B cell (primary cell): ENCODE measurements at places on chromosomes 2 and 18.

GRCh38 chr2:225737556-225737955 lies 338.0 kb downstream of the NYAP2 start:
- no peak for DNase-seq

DNA sequence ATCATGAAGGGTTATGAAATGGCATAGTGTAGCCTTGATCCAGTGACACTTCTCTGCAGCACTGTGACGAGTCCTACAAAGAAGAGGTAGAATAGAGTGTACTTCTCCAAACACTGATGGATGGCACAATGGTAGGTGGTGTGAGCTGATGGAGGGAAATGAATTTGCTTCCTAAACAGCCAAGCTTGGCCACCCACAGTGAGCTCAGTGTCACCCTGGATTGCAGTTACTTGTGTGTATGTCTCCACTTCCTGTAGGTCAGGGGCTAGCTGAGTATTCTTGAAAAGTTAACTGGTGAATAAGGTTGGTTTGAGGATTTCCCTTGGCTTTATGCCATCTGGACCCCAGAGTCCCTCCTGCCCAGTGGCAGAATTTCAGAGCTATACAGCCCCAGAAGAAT lies 75.9 kb downstream of the VSNL1 start:
- no peak for DNase-seq

GRCh38 chr2:169090133-169090820 lies 20.9 kb downstream of the DHRS9 start:
- no peak for DNase-seq

- DNase-seq = no peak
Observed at GRCh38 chr2:41962922-41963622, 84.7 kb upstream of the PKDCC start.

GRCh38 chr2:8433390-8433789 lies 248.5 kb upstream of the ID2 start:
- DNase-seq = no peak

DNA sequence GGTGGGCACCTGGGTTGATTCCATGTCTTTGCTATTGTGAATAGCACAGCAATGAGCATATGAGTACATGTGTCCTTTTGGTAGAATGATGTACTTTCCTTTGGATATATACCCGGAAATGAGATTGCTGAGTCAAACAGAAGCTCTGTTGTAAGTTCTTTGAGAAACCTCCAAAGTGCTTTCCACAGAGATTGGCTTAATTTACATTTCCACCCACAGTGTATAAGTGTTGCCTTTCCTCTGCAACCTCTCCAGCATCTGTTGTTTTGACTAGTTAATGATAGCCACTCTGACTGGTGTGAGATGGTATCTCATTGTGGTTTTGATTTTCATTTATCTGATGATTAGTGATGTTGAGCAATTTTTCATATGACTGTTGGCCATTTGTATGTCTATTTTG lies 194.8 kb downstream of the ZNF804A start:
- DNase-seq = no peak

DNA sequence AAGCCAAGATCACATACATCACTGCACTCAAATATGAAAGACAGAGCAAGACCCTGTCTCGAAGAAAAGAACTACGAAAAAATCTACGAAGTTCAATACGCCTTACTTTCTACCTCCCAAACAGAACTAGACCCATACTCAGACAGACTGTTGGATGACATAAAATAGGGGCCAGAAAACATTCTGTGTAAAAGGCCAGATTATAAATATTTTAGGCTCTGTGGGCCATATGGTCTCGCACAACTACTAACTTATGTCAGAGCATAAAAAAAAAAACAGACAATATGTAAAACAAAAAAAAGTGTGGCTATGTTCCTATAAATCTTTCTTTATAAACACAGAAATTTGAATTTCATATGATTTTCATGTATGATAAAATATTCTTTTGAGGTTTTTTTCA lies 40.8 kb downstream of the NBAS start:
- DNase-seq = no peak

DNA sequence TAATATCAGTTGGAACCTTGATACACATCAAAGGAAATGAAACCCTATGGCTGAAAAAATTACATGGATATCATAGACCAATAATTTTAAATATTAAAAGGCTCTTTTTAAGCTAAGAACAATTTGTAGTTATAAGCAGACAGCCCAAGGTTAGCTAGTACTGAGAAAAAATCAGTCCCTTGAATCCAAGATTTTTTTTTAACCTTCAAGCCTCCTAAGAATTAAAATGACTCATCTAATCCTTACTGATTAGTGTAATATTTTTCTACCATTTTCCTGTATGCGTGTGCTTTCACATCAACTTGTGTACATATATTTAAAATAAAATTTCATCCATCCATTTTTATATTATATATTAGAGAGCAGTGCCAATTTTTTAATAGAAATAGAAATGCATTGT lies 1004.9 kb upstream of the ZEB2 start:
- no peak for DNase-seq

DNA sequence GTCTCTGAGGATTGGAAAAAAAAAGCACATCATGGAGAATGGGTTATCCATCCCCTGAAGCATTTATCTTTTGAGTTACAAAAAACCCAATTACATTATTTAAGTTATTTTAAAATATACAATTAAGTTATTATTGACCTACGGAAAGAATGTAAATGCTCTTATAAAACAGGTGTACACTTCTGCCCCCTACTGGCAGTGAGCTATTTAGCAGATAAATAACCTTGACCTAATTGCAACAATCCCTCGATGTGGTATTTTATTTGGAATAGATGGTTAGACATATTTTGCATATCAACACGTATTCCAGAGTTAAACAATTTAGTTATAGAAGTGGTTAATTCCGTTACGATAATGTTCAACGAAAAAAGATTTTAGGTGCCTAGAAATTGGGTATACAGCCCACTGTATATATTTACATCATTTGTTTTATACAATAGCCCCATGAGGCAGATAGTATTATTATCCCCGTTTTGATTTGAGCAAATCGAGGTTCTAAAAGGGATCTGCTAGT lies 9.1 kb upstream of the DAW1 start:
- peak; percentile 42 for DNase-seq

- DNase-seq = no peak
Observed at GRCh38 chr2:241857041-241857541, 1.6 kb downstream of the PDCD1 start.

GRCh38 chr2:177667626-177668025 lies 275.1 kb downstream of the AGPS start:
- no peak for DNase-seq

DNA sequence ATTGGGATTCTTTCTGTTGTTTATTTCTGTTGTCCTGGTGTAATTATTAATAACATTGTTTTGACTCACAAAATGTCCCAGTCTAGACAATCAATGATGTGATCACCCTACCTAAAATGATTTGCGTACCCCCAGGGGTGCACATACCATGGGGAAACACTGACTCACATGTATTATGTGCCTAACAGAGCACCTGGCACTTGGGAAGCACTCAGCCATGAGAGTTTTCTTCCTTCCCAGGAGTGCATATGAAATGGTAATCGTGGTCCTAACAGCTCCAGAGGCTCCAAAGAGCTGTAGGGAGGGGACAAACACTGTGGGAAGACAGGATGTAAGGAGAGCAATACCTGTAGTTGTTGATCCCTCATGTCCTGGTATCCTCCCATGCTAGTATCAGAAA lies 187.8 kb upstream of the ERBB4 start:
- DNase-seq = no peak

GRCh38 chr2:76930056-76930744 lies 592.0 kb downstream of the LRRTM4 start:
- no peak for DNase-seq

DNA sequence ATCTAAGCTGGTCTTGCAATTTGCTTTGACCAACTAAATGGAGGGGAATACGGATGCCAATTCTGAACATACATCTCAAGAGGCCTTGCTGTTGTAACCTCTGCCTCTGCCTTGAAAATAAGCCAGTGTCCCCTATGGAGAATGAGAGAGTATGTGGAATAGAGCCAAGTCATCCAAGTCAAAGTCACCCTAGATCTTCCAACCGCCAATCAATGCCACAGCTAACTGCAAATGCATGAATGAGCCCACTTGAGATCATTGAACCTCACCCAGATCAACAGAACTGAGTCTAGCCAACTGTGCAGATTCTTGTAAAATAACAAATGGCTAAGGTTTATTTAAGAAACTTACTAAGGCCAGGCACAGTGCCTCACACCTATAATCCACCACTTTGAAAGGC lies 139.8 kb upstream of the TANK start:
- no peak for DNase-seq

DNA sequence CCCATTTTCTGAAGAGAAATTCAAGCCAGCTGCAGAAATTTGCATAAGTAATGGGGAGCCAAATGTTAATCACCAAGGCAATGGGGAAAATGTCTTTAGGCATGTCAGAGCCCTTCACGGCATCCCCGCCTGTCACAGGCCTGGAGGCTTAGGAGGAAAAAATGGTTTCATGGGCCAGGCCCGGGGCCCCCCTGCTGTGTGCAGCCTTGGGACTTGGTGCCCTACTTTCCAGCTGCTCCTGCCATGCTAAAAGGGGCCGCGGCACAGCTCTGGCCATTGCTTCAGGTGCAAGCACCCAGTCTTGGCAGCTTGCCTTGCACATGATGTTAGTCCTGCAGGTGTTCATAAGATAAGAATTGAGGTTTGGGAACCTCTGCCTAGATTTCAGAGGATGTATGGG lies 1235.7 kb downstream of the DPP10 start:
- DNase-seq = no peak

- DNase-seq = no peak
Observed at GRCh38 chr2:85713836-85714235, 19.7 kb downstream of the GNLY start.

GRCh38 chr2:208392300-208392699 lies 14.3 kb upstream of the PTH2R start:
- no peak for DNase-seq

DNA sequence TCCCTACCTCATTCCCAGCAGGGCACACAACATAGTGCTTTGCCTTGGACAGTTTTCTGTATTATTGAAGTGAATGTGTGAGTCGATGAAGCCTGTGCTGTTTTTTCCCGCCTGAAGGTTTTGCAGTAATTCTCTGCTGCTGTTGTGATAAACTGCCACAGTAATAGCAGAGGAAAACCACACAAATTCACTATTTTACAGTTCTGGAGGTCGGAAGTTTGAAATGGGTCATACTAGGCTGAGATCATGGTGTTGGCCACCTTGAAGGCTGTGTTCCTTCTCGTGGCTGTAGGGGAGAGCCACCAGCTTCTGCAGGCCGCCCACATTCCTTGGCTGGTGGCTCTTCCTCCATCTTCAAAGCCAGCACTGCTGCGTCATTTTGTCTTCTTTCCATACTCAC lies 678 bp upstream of the SLC16A14 start:
- DNase-seq = no peak

DNA sequence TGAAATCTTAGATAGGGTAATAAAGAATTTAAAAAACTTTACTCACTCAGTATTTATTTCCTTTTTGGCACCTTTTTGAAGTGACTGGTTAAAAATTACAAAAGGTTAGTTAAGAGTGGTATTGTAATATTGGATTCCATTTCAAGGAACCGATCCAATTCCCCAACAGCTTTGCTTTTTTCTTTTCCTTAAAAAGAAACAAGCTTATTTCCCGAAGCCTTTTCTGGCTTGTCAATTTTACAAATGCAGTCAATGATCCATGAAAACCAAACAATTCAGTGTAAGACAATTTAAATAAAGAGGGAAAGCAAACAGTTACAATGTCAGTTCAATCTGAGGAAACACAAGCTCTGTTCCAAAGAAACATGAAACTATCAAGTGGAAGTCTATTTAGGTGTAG lies 200.2 kb downstream of the RIT2 start:
- DNase-seq = no peak

- no peak for DNase-seq
Observed at GRCh38 chr2:105517814-105518705, 119.2 kb upstream of the FHL2 start.

- DNase-seq = no peak
Observed at GRCh38 chr2:145221032-145221431, 701.1 kb upstream of the ZEB2 start.

GRCh38 chr18:76660571-76661192 lies 161.7 kb upstream of the ZNF236 start:
- no peak for DNase-seq

DNA sequence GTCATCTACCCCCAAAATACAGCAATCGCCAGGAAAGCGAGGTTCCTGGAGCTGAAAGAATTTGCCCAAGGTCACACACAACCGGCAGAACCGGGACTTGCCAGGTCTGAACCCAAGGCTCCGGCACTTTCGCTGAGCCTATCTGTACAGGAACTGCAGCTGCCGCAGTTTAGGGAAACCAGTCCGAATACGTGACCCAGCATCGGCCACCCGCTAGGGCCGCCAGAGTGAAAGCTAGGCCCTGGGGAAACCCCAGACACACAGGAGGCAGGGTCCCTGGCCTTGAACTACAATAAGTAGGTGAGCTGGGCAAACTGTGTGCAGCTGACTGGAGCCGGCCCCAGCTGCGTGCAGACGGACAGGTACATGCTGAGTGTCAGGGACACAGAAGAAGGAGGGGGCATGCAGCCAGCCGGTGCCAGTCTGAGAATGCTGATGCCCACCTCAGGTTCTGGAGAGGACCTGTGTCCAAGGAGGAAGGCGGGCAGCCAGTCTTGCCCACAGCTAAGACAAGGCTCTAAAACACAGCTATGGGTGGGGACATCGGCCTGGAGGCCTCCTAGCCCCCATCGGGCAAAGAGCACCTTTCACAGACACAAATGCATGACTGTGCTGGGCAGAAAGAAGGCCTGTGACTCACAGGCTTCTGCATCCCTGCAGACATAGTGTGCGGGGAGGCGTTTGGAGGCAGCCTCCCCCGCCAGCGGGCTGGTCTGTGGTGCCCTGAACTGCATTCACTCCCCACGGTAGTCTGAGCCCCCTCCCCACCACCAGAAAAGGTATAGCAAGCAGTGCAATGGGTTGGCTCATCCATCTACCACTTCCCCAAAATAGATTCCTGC lies 107.4 kb upstream of the ID2 start:
- peak; percentile 51 for DNase-seq

DNA sequence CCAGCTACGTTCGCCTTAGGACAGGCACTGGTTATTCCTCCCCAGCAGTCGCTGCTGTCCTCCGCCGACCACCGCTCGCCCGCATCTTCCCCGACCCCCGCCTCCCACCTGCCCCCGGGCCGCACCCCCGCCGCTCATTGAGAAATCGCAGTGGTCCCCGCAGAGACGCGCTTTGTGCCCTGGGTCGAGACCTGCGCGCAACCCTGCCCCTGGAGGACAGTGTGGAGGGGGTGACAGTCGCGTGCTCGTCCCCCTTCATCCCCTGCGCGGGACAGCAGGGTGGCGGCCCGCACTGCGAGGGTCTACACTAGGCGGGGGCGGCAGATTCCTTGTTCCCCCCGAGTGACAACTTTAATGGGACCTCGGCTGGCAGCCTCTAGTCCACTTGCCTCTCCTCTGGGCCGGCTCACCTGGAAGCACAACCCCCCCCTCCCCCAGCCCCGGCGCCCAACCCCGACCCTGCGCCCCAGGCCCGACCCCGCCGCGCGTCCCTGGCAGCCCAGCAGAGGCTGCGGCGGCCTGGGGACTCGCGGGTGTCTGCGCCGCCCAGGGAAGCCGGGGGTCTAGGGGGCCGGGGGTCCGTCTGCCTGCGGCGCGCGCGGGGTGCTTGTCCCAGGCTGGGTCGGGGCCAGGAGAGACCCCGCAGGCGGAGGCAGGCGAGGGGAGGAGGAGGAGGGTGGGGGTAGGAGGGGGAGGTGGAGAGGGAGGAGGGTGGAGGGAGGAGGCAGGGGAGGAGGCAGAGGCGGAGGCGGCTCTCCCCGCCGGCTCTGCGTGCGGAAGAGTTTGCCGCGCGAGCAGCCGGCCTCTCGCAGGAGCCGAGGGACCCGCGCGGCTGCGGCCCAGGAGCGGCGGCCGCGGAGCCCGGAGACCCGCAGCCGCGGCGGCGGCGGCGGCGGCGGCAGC lies at the start of gene NPAS2:
NPAS2 (plus strand) TSS at position 770 of the 903 bp plus-strand sequence. CDS start 84,616 bp downstream, outside the sequence.
- no peak for DNase-seq

- DNase-seq = no peak
Observed at GRCh38 chr2:173134703-173135102, 59.1 kb downstream of the MAP3K20 start.
